GM10248 (cell line): ENCODE measurements at places on chromosomes 11 and 22.

DNA sequence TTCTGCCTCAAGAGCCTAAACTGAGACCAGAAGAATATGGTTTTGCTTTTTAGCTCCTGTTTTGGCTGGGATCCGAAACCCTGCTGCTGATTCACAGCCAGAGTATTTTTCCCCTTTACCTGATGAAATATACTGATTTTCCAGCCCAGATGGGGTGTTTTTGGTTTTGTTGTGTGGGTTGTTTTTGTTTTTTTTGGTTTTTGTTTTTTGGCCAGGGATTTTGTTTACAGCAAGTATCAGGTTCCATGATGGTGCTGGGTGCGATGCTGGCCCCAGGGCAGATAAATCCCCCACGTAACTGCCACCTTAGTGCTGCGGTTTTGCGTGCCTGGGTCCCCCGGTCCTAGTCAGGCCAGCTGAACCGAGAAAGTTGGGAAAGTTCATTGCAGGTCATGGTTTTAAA is 103.7 kb downstream of the ZBTB16 start:
- no peak for DNase-seq

GRCh38 chr22:27879923-27880322 is 39.1 kb downstream of the PITPNB start:
- peak; percentile 28 for DNase-seq

GRCh38 chr11:859394-860131 is 16.9 kb downstream of the TSPAN4 start:
- no peak for DNase-seq

- DNase-seq: no peak
These were observed 102.2 kb downstream of the MICAL3 start for GRCh38 chr22:17921871-17922821.

GRCh38 chr11:73239571-73240189 is 21.6 kb downstream of the P2RY2 start:
- no peak for DNase-seq

GRCh38 chr11:17394743-17395390 is 6.4 kb upstream of the KCNJ11 start:
- DNase-seq: peak; percentile 15

- DNase-seq: no peak
These were observed 21.3 kb downstream of the CASP12 start for GRCh38 chr11:104876861-104877431.

GRCh38 chr11:44223238-44223637 is 86.7 kb downstream of the ALX4 start:
- no peak for DNase-seq

- DNase-seq: no peak
These were observed 20.1 kb upstream of the OR9Q1 start for GRCh38 chr11:58003591-58003990.

- no peak for DNase-seq
These were observed 23.3 kb upstream of the CCDC34 start for GRCh38 chr11:27386181-27386845.

GRCh38 chr11:63478896-63479295 is 12.1 kb downstream of the PLAAT5 start:
- peak; percentile 79 for DNase-seq

DNA sequence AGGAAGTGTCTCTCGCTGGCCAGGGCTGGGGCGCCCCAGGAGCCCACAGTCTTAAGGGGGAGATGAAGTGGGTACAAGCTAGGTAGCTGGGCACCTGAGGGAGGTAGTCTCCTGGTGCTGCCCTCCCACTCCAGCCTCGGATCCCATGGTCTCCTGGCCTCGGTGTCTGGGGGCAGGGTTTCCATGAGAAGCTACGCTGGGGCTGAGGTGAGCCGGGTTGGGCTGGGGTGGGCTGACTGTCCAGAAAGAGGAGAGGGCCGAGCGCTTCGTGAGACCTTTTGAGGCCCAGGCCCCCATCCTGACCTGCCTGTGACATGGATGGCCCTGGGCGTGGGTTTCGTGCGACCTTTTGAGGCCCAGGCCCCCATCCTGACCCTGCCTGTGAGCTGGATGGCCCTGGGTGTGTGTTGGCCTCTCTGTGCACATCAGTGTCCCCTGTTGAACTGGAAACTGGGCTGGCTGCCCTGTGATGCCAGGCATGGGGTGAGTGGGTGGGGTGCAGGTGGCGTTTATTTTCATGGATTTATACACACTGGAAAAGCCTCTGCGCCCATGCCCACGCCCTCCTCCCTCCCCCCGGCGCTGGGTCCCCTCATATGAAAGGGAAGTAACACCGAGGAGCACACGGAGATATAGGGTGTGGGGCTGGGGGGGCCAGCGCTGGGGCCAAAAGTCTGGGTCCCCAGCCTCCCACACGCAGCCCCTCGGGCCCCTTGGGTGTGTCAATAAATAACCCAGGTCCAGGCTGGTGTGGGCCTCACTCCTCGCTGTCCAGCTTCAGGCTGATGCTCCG is 8.6 kb downstream of the AIP start:
- DNase-seq: no peak

DNA sequence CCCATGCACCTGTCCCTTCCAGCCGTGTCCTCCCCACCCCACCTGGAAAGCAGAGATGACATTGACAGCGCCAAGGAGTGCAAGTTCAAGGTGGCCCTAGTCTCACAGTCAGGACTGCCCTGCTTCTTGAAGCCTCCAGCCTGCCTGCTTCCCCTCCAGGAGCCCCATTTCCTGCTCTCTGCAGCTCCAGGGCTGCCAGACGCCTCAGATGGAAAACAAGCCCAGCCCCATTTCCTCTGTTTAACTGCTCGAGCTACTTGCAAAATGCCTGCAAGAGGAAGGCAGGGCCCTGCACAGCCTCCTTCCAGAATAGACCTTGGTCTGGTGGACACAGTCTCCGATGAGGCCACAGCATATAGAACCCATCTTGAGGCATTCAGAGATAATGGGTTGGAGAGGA is 5.0 kb upstream of the DGKZ start:
- no peak for DNase-seq

DNA sequence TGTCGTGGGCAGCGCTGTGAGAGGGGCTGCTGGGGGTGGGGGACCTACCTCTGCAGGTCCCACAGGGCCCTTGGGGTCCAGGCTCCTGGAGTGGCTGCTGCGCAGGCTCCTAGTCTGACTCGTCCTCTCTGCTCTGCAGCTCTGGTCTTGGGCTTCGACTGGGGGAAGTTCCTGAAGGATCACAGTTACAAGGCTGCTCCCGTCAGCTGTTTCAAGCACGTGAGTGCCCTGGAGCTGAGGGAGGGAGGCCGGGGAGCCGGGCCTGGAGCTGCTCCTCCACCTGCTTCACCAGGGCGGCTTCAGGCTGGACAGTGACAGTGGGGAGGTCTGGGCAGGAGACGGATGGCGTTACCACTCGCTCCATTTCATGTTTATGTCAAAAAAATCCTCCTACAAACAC is 11.9 kb downstream of the L3MBTL2 start:
- no peak for DNase-seq

GRCh38 chr22:33070600-33070999 is 12.4 kb upstream of the SYN3 start:
- no peak for DNase-seq

GRCh38 chr11:133889893-133890292 is 44.6 kb upstream of the SPATA19 start:
- DNase-seq: peak; percentile 7

GRCh38 chr11:2178906-2179494 is 7.4 kb upstream of the TH start:
- DNase-seq: no peak

GRCh38 chr11:77418155-77418970 is 55.5 kb downstream of the PAK1 start:
- no peak for DNase-seq

DNA sequence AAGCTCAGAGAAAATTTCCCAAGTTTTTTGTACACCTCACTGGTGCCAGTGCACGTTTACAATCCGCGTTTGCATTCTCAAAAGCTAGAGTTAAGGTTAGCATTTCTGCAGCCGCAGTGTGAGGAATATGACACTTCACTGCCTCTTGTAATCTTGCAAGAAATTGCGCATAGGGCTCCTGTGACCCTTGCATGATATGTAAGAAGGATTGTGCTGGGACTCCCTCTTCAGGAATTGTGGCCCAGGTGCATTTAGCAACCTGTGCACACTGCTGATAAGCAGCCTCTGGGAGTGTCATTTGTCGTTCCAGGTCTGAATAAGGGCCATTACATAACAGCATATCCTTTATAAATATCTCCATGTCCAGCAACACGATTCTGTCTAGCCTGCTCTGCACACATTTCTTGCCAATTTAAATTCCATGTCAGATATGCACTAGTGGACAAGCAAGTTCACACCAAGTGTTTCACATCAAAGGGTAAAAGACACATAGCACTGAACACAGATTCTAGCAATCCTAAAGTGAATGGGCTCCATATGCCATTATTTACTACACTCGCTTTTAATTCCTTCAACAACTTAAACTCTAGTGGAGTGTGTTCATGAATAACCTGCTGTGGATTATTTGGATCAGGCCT is 69.2 kb upstream of the INCENP start:
- DNase-seq: no peak

DNA sequence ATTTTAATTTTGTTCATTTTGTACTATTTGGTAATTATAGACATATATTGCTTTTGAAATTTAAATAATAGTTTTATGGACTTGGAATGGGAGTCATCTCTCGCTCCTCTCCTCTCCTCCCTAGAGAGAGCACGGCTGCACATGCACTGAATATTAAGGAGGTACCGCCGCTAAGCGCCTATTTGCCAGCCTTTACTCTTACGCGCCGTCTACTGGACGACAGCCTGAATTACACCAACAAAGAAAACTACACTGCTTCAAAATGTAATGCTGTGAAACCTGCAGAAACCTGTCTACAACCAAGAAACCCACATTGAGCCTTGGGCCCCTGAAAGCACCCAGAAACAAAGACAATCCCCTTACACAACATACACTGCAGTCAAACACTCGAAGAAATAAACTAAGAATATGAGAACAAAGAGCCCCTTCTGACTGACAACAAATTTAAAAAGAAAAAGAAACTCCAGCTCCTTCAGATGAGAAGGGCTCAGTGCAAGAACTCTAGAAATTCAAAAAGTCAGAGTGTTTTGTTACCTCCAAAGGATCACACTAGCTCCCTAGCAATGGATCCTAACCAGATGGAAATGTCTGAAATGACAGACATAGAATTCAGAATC is 737.2 kb downstream of the LRRC4C start:
- DNase-seq: peak; percentile 25

DNA sequence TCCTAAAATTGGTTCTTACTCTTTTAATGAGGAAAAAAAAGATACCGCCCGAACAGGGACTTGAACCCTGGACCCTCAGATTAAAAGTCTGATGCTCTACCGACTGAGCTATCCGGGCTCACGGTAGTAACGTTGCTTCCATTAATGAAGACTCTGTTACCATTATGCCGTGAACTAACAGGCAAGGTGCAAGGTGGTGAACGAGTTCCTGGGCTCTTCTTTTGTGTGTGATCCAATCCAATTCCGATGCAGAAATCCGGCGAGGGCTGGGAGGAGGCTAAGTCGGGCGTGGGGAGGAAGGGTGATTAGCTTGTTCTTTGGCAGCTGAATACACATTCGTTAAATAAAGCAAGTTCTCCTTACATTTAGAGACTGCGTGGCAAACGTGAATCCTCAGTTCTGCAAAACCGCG is 49.0 kb downstream of the OR4D9 start:
- DNase-seq: peak; percentile 56

DNA sequence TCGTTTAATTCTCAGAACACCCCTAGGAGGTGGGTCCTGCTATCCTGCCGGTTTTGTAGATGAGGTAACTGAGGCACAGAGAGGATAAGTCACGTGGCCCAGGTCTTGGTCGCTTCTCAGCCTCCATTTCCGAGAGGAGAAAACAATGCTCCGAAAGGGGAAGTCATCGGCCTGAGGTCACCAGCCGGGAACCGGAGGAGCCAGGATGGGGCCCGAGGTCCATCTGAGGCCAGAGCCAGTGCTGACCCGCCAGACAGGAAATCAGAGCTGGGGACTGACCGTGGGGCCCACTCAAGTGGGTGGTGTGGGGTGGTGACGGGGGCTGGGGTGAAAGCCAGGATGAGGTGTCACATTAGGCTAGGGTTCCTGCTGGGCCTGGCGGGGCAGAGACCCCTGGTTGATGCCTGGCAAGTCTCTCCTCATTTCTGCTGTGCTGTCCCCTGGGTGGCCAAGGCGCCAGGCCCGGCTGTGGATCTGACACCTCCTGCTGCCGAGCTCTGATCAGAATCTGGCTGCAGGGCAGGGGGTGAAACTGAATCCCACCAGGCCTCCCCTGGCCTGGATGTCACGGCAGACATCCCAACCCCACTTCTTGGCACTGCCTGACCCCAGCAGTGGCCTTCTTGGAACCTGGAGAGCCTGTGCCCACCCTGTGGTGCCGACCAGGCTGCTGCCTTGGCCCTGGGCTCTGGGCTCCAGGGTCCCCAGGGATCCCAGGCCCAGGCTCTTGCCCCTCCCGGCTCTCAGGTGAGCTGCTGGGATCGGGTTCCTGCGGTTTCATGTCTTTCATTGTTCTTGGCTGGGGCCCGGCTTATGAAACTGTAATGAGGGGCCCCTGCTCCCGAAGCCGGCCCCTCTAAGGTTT is 12.0 kb downstream of the TRIOBP start:
- no peak for DNase-seq

- DNase-seq: no peak
These were observed 736.4 kb downstream of the KCNA4 start for GRCh38 chr11:29280452-29280851.

GRCh38 chr22:46239261-46240048 is 10.6 kb downstream of the CDPF1 start:
- peak; percentile 35 for DNase-seq

DNA sequence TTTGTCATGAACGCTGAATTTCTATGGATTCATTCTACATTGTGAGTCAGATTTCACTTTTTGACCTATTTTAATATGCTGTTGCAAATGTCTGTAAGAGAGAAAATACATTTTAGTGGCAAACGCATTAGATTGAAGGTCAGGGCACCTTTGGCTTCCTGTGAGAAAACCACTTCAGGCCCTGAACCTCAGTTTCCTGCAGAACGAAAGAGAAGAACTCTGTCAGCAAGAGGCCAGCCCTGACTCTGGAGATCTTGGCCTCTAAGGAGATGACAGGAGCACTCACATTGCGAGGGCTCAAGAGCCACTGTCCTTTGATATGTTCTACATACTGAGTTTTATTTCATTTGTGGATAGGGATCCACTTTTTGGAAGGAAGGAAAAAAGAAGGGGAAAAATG is 83.6 kb downstream of the KCNJ1 start:
- DNase-seq: no peak

DNA sequence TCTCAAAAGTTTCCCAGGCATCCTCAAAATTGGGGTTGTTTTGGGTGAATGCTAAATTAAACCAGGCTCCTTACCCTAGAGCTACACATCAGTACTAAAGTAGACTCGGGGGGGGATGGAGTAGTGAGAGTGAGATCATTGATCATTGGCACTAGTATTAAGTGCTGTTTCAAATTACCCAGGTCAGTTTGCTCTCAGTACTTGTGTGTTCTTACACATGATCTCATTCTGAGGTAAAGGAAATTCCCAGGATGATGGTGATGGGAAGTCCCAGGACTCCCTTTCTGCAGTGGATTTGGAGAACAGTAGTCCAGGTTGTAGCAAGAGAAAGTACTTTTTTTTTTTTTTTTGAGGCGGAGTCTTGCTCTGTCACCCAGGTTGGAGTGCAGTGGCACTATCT is 12.5 kb downstream of the RBM4 start:
- DNase-seq: no peak

DNA sequence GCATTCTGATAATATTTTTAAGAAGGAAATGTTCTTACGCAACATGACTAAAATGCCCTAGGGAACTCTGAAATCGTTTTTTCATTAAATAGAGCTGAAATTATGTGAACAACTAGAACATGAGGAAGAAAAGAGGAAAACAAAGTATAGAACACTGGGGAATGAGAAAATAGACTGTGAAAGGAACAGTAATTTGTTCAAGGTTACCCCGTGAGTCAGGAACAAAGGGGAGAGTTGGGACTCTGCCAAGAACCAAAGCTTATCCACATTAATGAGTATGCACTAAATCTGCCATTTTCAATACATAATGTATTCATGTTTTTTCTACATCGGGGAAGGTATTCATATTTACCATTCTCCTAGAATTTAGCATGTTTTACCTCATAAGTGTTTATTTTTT is 961.8 kb upstream of the CCDC90B start:
- DNase-seq: no peak
